Endothelial cell (in vitro differentiated cells): ENCODE measurements at places on chromosomes 4 and X. TPM values are rescaled to one million over a fixed set of nuclear protein-coding genes. Genes with fewer than 3 reads are reported as not detected.

Gene LDOC1
- total RNA-seq, result 38.1 TPM

DNA sequence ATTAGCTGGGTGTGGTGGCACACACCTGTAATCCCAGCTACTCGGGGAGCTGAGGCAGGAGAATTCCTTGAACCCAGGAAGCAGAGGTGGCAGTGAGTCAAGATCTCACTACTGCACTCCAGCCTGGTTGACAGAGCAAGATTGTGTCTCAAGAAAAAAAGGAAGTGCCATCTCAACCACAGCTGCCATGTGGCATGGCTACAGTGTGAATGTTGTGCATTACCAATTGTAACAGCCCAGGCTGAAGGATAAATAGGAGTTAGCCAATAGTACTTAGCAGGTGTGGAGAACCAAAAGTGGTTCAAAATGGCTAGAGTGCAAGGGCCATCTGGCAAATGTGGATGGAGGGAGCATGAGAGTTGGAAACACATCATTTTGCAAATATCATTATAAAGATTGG, 28.9 kb downstream of the SLC25A5 start:
- DNase-seq, result no peak

GRCh38 chr4:2245057-2245786, 3.3 kb upstream of the HAUS3 start:
- no peak for DNase-seq

DNA sequence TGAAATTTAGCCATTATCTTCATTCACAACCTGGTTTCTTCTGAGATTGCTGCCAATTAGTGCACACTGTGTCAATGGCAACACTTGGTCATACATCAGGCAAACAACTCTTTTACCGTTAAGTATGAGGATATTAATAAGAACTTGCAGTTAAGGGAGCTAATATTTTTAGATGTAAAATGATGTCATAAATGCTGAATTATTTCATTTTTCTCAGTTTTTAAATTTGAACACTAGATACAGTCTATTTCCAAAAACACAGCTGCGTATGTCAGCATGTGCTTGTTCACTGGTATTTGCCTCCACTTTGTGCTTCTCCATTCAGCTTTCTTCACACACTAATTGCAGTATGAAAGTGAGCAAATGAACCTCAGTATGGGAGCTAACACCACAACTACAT, 1.6 kb downstream of the KLHL13 start:
- no peak for DNase-seq

DNA sequence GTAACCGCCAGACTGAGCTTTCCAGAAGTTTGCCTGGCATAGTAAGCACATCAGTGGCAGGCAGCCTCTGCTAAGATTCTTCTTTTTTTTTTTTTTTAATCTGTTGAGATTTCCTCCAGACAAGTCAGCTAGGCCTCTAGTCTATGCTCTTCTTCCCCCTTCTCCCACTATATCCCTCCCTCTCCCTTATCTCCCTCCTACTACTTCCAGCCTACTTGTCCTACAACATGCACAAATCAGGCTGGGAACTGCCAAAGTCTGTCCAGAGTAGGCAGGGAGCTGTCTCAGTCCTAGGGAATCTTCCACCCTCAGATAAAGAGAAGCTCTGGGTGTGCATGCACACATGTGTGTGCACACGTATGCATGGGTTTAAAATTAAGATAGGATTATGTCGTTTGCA, 49.7 kb upstream of the ARMCX2 start:
- no peak for DNase-seq
